Gastrocnemius medialis (tissue), 4 donors: ENCODE measurements at places on chromosomes 16 and 17. TPM values are rescaled to one million over a fixed set of nuclear protein-coding genes. Genes with fewer than 3 reads are reported as not detected.

DNAJA2 gene
- 78.8 TPM for total RNA-seq

DNA sequence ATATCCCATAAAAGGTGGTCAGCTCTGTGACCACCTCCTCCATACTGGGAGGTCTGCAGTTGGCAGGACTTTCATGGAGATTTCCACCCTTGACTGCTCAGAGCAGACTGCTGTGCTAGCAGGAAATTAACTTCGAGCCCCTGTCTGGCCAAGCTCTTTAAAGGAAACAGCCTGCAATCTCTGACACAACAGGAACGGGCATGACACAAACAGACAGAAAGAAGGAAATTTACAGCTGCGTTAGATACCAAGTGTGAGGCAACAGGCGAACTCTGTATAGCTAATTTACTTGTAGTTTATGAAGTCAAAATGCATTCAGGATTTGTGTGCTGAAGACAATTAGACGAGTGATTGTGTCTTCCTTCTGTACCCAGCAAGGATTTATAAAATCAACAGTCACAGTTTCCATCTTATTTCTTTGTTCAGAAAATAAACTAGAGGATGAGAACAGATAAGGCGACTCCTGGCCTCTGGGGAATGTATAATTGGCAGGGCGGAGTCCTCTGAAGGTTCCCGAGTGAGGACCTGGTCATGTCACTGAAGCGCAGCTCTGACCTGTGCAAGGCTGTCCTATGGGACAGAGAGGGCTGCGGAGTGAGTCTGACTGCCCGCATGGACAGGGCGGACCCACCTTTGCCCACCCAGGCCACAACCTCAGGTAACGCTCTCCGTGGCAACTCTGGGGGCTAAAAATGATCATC, 16.1 kb downstream of the WIPI1 start:
- no peak overlapping the region for H3K4me3 ChIP-seq
- DNase-seq: no peak
- peaks cover 47% of the 10 kb centered on the region for H3K4me1 ChIP-seq
- peak overlapping the region; percentile 98 for H3K27ac ChIP-seq
- H3K36me3 ChIP-seq: no peaks in the 10 kb centered on the region

DNA sequence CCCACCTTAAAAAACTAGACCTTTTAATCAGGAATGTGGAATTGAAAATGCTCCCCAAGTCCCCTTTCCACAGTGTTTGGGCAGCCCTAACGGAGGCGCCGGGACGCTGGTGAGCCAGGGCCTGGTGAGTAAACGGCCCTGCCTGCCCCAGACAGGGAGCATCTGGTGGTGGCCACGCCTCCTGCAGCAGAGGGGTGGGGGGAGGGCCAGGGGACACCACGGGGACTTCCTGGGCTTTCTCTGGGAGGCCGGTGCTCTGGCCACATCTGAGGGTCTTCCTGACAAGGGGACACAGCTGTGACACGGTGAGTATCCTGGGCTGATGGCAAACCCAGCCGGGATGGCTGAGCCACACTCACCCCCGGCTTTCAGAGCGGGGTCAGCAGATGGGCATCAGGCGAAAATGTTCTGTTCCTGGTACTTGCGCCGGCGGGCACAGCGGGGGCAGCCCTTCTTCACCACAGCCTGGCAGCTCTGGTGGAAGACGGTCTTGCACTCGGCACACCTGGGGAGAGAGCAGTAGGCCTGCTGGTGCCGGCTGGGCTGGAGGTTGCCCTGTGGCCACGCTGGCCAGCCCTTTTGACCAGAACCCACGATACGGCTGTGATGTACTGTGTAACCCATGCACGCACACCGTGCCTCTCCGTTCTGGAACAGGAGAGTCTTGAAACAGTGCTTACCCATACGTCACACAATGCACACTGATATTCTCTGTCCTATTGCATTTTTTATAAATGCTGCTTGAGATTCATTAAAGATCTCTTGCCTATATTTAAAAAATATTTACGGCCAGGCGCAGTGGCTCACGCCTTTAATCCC, 5.0 kb upstream of the ARHGAP27 start:
- no peak overlapping the region for H3K4me3 ChIP-seq
- no peak for DNase-seq
- H3K27me3 ChIP-seq: peaks cover 9% of the 10 kb centered on the region
- H3K36me3 ChIP-seq: peaks cover 27% of the 10 kb centered on the region

- no peak within 1 kb of the TSS for H3K4me3 ChIP-seq
- peaks cover 59% of the 10 kb centered on the region for H3K27me3 ChIP-seq
- no peaks in the 10 kb centered on the region for H3K4me1 ChIP-seq
- no peak within 1 kb of the TSS for H3K27ac ChIP-seq
- no peaks in the 10 kb centered on the region for H3K36me3 ChIP-seq
Measured at GRCh38 chr17:44655983-44656710, at the start of gene MEIOC. MEIOC (plus strand) TSS chr17:44656468; CDS start chr17:44656614, 146 bp downstream.

GRCh38 chr16:9755081-9755480, 427.1 kb downstream of the GRIN2A start:
- H3K27ac ChIP-seq: no peak overlapping the region
- no peak overlapping the region for H3K4me3 ChIP-seq
- H3K4me1 ChIP-seq: no peaks in the 10 kb centered on the region
- no peaks in the 10 kb centered on the region for H3K27me3 ChIP-seq

DNA sequence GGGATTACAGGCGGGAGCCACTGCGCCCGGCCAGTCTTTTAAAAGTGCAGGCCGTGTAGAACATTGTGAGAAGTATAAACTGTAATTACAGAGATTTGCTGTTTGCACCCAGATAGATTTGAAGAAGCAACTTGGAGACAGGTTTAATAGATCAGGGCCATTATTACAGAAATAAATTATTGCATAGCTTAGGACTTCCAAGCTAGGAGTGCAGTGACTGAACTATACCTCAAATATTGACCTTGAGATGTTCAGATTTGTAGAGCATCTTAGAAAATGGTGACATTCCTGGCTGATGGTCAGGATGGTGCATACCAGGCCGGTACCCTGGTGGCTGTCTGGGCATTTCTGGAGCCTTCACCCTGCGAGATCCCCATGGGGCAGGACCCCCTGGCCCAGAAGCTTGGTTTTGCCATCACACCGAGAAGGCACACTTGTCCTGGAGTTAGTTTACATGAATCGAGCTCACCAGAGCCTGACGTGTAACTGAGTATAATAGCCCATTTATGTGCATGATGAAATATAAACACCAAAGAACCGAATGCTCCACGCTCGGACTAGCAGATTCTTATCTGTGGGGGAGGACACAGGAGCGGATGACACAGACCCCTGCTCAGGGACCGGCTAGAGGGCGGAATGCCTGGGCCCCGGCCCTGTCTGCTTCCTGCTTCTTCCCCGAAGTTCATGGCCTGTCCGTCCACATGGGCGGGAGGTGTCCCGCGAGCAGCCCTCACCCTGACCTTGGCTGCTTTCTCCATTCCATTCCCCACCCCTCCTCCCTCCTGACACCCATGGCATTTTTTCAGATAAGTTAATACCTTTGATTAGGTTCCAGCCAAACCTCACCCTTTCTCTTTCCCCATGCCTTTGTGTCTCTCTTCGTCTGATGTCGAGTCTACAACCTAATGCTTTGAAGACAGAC, 32.1 kb downstream of the CCDC40 start:
- DNase-seq: no peak
- peak overlapping the region; percentile 83 for H3K27ac ChIP-seq
- no peak overlapping the region for H3K4me3 ChIP-seq

GRCh38 chr17:64157669-64158180, 27.8 kb upstream of the ERN1 start:
- no peaks in the 10 kb centered on the region for H3K36me3 ChIP-seq
- no peak overlapping the region for H3K4me3 ChIP-seq
- H3K27ac ChIP-seq: peak overlapping the region; percentile 99
- H3K27me3 ChIP-seq: no peaks in the 10 kb centered on the region
- no peak for DNase-seq
- peaks cover 96% of the 10 kb centered on the region for H3K4me1 ChIP-seq

- no peaks in the 10 kb centered on the region for H3K36me3 ChIP-seq
- H3K4me1 ChIP-seq: peaks cover 6% of the 10 kb centered on the region
- no peak for DNase-seq
- no peak overlapping the region for H3K27ac ChIP-seq
- H3K4me3 ChIP-seq: peak overlapping the region; percentile 18
- peaks cover 24% of the 10 kb centered on the region for H3K27me3 ChIP-seq
Measured at GRCh38 chr17:20852239-20852989, 190.4 kb downstream of the USP22 start.

DNA sequence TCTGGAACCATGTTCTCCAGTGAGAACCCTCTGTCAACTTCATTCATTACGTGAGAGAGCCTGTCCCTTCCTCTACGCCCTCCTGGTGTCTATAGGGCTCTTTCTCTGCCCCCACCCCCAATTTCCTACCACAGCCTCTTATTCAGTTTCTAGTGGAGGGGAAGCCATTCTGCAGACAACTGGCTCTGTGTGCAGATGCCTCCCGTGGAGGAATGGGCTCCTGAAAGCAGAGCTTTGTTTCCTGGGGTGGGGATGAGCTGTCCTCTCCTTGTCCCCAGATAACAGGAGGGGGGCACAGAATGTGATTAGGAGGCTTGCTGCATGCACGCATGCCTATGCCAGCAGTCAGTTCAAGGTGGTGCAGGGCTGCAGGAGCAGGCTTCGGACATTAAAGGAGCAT, 31.6 kb downstream of the MMP15 start:
- no peak overlapping the region for H3K27ac ChIP-seq
- H3K27me3 ChIP-seq: no peaks in the 10 kb centered on the region
- no peaks in the 10 kb centered on the region for H3K36me3 ChIP-seq
- H3K4me1 ChIP-seq: no peaks in the 10 kb centered on the region
